Testis (tissue), 5 donors: ENCODE measurements at places on chromosomes 7 and 10. TPM values are rescaled to one million over a fixed set of nuclear protein-coding genes. Genes with fewer than 3 reads are reported as not detected.

DNA sequence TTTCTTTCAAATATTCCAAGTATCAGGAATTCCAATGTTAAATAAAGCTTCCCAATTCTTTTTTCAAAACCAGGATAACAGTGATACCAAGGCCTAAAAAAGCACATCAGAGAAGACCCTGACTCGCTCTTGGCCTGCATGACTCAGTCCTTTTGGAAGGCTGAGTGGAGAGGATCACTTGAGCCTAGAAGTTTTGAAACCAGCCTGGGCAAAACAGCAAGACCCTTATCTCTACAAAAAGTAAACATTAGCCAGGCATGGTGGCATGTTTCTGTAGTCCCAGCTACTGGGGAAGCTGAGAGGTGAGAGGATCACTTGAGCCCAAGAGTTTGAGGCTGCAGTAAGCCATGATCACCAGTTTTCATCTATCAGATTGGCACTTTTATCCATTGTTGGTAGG is 18.7 kb downstream of the NFE2L3 start:
- DNase-seq, result no peak

DNA sequence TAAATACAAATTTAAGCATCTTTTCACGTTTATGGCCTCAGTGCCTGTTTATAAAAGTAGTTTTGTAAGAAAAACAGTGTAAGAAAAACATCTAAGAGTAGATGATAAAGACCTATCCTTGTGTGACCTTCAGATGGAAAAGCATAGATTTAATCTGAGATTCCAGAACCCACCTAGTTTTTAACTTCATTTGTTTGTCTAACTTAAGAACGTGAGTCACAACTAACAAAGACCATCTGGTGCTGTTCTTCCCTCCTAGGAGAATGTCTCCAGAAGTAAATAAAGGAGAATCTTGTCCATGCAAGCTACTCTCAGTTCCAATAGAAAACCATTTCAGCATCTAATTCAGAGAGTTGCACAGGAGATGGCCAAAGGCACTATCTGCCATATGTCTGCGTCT is 265.4 kb upstream of the C7orf33 start:
- no peak for DNase-seq

- no peak for DNase-seq
Measured at GRCh38 chr10:19862811-19863515, 46.7 kb downstream of the PLXDC2 start.

DNA sequence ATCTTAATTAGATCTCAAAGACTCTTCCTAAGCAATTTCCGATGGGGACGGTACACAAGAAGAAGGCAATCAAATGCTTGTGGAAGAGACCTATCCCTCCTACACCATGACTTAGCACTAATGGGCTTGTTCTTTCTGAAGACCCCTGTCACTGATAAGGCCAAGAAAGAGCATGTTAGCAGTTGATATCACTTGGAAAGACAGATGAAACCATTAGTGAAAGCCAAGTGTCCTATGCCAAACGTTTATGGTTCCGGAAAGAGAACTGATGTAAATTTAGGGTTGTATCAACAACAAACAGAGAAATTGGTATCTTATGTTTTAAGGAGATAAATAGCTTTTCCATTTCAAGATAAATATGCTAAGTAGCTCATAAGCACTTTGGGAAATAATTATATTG is 6.5 kb downstream of the UROS start:
- DNase-seq, result no peak

DNA sequence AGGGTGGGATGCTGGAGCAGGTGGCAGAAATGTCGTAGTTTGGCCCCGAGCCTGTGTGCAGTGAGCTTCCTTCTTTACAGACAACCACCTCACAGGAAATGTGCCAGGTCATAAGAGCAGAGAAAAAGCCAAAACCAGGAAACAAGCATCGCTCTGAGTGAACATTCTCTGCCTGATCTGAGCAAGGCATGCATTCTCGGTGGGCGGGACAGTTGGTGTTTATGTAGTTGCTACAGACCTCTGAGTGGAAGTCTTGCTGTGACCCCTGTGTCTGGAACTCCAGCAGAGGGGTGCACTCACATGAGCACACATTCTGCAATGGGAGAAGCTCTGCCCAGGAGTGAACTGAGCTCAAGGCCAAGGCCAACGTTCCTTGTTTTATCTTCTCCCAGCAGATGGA is 230.1 kb downstream of the TCERG1L start:
- peak; percentile 82 for DNase-seq

Gene EGFR
- total RNA-seq, result 45.0 TPM

Gene PIK3CG
- total RNA-seq, result 10.3 TPM
